Upper lobe of right lung (tissue), 1 donor: ENCODE measurements at places on chromosomes 16 and 17. TPM values are rescaled to one million over a fixed set of nuclear protein-coding genes. Genes with fewer than 3 reads are reported as not detected.

GRCh38 chr17:82817947-82818346 lies 21.9 kb downstream of the ZNF750 start:
- no peak overlapping the region for H3K27ac ChIP-seq
- H3K36me3 ChIP-seq, result no peaks in the 10 kb centered on the region
- H3K4me1 ChIP-seq, result no peaks in the 10 kb centered on the region
- H3K27me3 ChIP-seq, result no peaks in the 10 kb centered on the region

GRCh38 chr16:71569621-71570020 lies 7.3 kb downstream of the TAT start:
- H3K4me3 ChIP-seq, result no peak overlapping the region
- peaks cover 5% of the 10 kb centered on the region for H3K4me1 ChIP-seq
- H3K27ac ChIP-seq, result no peak overlapping the region
- no peak for DNase-seq
- H3K27me3 ChIP-seq, result no peaks in the 10 kb centered on the region
- no peaks in the 10 kb centered on the region for H3K36me3 ChIP-seq

CSH1 gene
- not detected for total RNA-seq

DNA sequence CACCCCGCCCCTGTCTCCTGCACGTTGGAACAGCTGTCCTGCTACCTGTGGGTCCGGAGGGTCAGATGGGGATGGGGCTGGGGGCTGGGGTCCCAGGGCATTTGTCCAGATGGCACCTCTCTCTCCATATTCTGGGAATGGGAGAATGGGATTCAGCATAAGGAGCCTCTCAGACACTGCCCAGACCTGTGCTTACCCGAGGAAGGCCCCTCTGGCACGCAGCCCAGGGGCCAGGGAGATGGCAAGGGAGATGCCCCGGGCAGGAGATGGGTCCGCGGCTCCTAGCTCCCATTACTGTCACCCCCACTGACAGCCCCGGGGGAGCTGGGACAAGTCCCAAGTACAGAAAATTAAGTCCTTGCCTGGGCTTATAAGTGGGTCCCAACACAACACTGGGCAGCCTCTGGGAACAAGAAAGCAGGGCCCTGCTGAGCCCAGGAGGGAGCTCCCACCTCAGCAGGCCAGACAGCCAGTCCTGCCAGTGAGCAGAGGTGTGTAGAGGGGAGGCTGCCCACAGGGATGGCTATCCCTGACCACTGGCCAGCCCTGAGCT lies 1.8 kb downstream of the VASN start:
- peak overlapping the region; percentile 82 for H3K27ac ChIP-seq
- no peaks in the 10 kb centered on the region for H3K27me3 ChIP-seq
- peaks cover 86% of the 10 kb centered on the region for H3K4me1 ChIP-seq
- peak overlapping the region; percentile 75 for H3K4me3 ChIP-seq
- DNase-seq, result no peak

DNA sequence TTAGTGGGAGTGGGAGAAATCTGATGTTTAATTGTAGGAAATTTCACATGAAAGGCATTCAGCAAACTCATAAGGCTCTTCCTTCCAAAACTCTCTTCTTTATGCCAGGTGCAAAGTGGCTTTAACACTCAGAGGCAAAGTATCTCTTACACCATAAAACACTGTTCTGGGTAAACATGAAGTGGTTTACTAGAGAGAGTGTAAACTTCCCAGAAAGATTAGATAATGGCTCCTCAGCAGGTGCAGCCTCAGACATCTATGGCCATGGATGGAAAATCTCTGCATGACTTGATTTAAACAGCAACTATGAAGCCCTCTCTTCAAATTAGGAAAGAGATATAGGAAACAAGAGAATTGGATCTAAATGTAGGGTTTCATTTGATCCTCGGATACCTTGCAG lies 583.1 kb upstream of the SALL1 start:
- H3K4me1 ChIP-seq, result no peaks in the 10 kb centered on the region
- H3K27ac ChIP-seq, result no peak overlapping the region
- no peak overlapping the region for H3K4me3 ChIP-seq
- DNase-seq, result no peak
- H3K27me3 ChIP-seq, result no peaks in the 10 kb centered on the region

DNA sequence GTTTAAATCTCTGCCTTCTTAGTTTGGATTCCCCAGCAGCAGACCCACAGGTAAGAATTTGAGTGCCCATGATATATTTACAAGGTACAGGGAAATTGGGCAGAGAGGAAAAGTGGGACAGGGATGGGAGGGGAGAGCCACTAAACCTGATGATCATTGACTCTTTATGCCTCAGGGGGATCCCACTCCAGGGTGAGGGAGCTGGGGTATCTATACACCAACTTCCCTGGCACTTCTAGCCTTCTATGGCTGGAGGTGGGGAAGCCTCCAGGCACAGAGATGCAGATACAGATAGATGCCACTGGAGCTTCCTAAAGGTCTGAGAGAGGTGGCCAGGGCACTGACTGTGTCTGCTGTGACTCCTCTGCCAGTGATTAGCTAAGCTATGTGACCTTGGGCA lies 256.4 kb downstream of the KATNIP start:
- no peak for DNase-seq
- no peak overlapping the region for H3K4me3 ChIP-seq
- H3K27me3 ChIP-seq, result no peaks in the 10 kb centered on the region
- no peak overlapping the region for H3K27ac ChIP-seq
- H3K36me3 ChIP-seq, result no peaks in the 10 kb centered on the region
- H3K4me1 ChIP-seq, result no peaks in the 10 kb centered on the region

PSMB3 gene
- total RNA-seq, result 127 TPM

- no peaks in the 10 kb centered on the region for H3K27me3 ChIP-seq
- peak; percentile 62 for DNase-seq
- peaks cover 21% of the 10 kb centered on the region for H3K4me1 ChIP-seq
- no peak overlapping the region for H3K27ac ChIP-seq
- H3K4me3 ChIP-seq, result no peak overlapping the region
- H3K36me3 ChIP-seq, result peaks cover 65% of the 10 kb centered on the region
Measured at GRCh38 chr16:4682084-4682591, 11.2 kb upstream of the NUDT16L1 start.

DNA sequence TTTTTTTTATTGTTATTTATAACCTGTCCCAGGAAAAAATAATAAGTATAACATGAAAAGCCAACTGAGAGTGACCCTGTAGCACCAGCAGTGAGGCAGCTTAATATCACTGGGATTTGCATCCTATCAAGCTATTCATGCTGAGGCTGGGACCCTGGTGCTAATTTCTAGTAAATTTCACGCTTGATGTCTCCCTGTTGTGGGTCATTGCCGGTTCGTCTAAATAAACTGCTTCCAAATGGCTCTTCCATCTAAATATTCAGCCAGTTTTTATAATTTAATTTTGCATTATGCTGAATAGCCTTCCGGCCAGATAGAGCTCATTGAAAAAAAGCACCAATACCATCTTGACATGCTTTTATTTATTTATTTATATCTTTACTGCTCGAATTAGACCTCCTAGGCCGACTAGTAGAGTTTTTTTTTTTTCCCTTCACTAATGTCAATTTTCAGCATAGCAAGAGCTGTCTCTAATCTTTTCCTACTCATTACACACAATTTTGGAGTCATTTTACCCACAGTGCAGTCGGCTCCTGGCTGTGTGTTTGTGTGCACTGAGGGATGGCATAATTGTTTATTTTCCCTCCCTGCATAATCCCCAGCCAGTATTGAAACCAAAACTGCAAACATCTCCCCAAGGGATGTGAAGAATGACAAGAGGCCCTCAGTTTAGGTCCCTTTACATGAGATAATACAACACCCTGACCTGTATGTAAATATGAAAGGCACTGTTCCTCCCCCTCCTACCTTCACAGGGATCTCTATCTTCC lies 168.8 kb downstream of the AATF start:
- no peaks in the 10 kb centered on the region for H3K27me3 ChIP-seq
- no peaks in the 10 kb centered on the region for H3K4me1 ChIP-seq

- peak overlapping the region; percentile 58 for H3K27ac ChIP-seq
- H3K36me3 ChIP-seq, result no peaks in the 10 kb centered on the region
- peak overlapping the region; percentile 97 for H3K4me3 ChIP-seq
- DNase-seq, result no peak
- H3K27me3 ChIP-seq, result no peaks in the 10 kb centered on the region
- H3K4me1 ChIP-seq, result peaks cover 36% of the 10 kb centered on the region
Measured at GRCh38 chr17:49362723-49363117, 670 bp upstream of the ZNF652 start.

GRCh38 chr16:25110387-25110947 lies 1.1 kb upstream of the LCMT1 start:
- peak overlapping the region; percentile 80 for H3K27ac ChIP-seq
- DNase-seq, result no peak

KRTAP4-9 gene
- not detected for total RNA-seq
